ENCODE measurements at places on chromosomes 11 and 22.

DNA sequence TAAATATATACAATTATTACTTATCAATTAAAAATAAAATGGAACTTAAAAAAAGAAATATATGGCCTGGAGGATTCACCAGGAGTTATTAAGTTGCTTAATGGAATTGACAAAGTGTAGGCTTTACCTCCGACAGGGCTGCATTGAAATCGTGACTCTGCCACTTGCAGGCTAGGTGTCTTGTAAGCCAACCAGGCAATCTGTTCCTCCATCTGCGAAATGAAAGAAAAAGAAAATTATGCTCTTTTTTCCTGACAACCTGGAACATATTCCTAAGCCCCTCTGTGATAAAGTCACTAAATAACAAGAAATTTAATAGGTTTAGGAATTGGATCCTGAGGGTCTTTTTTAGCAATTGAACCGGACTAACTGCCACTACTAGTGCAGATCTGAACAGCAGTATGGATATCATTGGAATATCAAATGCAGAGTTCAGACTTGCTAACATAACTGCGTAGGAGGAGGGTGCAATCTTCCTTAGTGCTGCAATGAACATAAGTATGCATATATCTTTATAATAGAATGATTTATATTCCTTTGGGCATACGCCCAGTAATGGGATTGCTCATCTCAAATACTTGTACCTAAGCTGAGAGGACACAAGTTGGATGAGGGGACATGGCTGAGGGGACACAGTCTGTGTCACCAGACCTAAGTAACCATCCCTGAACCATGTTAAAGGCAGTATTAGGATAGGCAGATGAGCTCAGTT lies 42.5 kb upstream of the CEP126 start:
- no peak for DNase-seq

- peak; percentile 30 for DNase-seq
Measured at GRCh38 chr11:69088676-69089146, 40.0 kb downstream of the TPCN2 start.

DNA sequence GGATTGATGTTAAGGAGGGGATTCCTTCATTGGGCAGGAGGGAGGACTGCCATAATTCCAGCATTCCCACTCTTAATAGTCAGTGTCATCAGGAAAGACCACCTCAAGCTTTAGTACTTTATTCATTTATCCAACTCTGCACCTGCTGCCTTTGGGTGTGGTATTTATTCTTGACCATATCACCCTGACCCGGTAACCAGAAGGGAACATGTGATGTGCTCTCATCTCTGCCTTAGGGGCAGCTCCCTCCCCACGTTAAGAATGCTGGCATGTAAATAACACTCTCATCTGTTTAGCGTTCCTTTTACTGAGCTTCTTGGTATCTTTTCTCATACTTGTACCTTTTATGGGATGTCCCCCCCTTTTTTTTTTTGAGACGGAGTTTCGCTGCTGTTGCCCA lies 7.7 kb downstream of the CAT start:
- no peak for DNase-seq

- no peak for DNase-seq
Measured at GRCh38 chr22:32708830-32709229, 92.7 kb upstream of the TIMP3 start.

Data from stimulated activated CD8-positive, alpha-beta memory T cell treated with anti-CD3 and anti-CD28 coated beads, Interleukin-2, amount 100 ng/mL, for 48 hours (primary cell).